ENCODE measurements at places on chromosomes 12 and 14.
A peak's percentile ranks its signal among the peaks of the same experiment; 100 is the strongest.

DNA sequence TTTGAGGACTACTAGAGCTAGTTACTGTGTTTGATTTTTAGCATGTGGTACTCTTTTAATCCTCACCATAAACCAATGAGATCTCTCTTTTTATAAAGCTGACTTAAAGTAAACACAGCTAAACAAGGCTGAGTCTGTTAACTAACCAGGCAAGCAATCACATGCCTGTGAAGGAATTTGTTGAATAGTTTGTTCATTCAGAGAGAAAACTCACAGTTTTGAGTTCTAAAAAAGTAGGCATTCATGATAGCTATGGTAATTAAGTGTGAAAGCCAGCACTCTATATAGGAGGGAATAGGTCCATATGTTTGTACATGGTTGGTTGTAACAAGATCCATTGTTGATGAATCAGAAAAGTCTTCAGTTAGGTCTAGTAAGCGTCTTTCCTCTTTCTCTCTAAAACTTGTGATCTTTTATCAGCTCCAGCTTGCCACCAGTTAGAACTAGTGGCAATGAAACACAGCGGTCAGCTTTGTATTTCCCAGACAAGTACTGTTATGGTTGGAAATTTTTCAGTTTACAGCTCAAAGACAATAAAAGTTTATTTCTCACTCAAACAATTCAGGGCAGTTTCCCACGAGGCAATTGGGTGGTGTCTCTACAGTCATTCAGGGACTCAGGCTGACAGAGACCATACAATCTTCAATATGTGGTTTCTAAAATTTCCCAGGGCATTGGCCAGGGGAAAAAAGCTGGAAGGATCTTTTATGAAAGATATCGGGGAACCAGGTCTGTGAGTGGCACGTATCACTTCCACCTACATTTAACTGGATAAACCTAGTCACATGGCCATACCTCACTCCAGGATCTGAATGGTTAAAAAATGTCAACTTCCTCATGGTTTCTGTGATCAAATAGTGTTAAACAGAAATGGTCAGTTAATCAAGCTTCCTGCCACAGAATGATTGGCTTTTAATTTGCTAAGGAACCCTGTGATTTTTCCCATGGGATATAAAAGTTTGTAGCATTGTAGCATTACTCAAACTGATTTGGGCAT is 203.1 kb downstream of the KIF21A start:
- no peak for DNase-seq

- no peak for DNase-seq
These were observed 811.4 kb upstream of the TMEM132C start for GRCh38 chr12:127455347-127456265.

DNA sequence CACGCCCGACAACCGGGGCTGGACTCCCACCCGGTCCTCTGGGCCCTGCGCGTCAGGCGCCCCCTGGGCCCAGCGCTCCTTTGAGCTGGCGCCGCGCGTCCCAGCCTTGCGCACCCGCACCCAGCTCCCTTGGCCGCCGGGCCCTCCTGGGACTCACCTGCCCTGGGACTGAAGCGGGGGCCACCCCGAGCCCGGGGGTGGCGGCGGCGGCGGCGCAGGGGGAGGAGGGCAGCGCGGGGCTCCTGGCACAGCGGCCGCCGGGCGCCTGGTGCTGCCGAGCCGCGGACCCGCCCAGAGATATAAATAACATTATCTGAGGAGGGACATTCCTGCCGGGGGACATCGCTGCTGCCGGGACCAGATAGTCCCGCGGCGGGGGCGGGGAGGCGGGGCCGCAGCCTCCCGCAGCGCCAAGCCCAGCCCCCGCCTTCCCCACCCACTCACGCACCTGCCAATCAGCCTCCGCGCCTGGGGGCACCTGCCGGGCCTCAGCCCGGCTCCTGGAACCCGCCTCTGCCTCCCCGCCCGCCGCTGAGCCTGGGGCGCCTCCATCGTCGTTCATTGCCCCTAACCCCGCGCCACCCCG is at the start of gene SPTB:
Gene SPTB (minus strand): TSS at position 273 of the 586 bp plus-strand sequence. CDS start 56,813 bp downstream, outside the sequence.
- DNase-seq, result peak; percentile 52

DNA sequence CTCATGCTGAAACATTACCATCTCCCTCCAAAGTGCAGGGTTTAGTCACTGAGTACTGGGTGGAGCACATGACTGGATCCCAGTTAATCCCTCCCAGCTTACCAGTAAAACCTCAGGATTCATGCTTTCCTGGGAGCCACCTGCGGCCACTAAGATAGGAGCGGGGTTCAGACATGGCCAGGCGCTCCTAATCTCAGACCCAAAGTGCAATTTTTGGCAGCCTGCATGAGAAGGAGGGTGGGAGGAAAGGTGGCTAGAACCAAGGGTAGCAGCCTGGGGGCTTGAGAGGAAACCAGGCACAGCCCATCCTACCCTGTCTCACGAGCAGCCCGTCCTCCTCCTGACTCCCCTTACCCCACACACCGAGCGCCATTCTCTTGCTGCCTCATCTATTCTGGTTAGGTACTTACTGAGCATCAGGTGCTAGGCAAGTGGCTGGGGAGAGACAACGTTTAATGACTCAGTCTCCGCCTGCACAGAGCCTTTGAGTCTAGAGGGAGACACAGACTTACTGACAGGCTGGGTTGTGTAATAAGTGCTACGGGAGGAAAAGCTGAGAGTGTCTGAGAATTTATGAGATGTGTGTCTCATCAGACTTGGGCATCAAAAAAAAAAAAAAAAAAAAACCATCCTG is 9.9 kb downstream of the GPRC5A start:
- no peak for DNase-seq

DNA sequence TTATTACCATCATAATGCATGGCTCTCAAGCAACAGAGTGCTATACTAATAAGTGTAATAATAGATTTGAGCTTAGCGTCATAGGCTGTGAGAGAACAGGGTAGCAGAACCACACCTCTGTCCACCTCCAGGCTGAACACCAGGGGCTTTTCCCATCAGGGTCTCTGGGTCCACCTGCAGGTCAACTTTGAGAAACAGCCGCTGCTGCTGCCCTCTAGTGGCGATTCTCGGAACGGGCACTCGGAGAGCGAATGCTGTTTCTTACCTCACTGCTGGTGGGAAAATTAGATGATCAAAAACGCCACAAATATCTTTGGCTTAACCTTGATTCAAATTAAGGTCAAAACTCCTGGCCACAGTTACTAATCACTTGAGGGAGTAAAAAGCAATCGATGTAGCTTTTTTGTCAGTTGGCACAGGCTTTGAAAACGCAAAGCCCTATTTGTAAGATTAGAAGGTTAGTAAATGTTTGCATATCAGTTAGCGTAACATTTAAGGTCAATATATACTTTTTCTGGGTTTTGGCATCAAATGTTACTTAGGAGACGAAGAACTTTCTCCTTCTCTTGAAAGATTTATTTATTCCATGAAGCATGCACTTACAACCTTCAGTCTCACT is 127.9 kb upstream of the TMEM132D start:
- peak; percentile 40 for DNase-seq

- DNase-seq, result no peak
These were observed 6.2 kb upstream of the CGRRF1 start for GRCh38 chr14:54503486-54503885.

DNA sequence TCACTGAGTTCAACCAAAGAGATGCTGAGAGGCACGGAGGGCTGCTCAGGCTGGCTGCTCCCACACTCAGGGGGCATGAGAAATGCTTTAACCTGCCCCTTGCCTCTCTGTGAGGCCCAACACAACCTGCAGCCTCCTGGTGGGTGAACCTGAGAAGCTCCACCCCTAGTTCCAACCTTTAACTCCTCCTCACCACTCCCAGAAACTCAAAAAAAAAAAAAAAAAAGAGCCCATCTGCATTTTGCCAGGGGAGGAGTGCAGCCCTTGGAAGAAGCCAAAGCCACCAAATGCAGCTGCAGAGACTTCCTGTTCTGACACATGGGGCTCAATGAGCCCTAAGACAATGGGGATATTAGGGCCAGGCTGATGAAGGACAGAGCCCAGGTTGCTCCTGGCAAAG is 8.9 kb downstream of the KRT4 start:
- DNase-seq, result no peak

- no peak for DNase-seq
These were observed 93.4 kb upstream of the NCOR2 start for GRCh38 chr12:124660851-124661250.

DNA sequence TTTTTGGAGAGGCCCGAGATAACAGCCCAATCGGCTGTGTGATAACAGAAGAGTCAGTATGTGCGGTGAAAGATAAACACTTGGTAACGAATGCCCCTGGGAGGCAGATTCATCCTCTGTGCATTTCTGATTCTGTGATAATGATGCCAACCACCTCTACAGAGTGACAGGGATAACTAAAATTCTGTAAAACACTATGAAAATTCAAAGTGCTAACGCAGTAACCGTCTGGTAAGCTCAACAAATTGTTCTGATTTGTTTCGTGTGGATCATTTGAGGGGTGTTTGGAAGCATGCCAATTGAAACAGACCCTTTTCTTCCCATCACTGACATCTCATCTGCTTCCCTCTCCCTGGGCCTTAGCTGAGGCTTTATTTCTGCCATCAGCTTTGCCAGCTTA is 76.3 kb downstream of the ESR2 start:
- DNase-seq, result no peak

- DNase-seq, result peak; percentile 40
These were observed 1.2 kb downstream of the PRMT8 start for GRCh38 chr12:3491938-3492792.

DNA sequence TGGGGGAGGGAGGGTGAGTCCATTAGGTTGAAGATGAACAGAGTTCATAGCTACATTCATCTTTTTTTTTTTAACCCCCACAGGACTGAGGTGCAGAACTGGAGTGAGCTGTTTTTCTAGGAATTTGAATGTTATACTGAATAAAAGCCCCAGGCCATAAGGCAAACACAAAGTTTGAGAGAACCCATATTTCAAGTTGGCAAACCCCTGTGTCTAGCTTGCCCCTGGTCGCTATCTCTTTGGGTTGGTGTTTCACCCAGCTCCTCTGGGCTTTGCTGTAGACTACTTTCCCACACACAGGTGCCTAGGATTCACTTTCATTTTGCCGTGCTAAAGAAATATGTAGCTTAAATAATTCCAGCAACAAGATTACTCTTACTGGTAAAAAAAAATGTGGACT is 5.2 kb upstream of the LMO3 start:
- no peak for DNase-seq

DNA sequence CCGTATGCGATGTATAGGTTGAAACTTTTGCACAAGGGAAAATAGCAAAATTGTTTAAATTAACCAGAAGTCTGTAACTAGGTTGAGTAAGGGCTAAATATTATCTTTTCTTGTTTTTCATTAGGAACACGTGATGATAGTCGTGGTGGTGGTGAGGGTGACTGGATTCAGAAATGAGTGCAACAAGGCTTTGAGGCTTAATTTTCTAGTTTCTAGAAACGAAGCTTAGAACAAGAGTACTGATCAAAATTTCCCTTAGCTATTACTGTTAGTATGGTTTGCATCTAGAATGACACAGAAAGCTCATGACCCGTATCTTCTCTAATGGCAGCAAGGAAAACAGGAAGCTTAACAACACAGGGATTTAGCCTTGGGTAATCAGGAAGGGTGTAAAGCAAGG is 7.0 kb downstream of the SLIRP start:
- no peak for DNase-seq

- DNase-seq, result no peak
These were observed 515.1 kb downstream of the RPL10L start for GRCh38 chr14:46136456-46136855.

- DNase-seq, result no peak
These were observed 121.7 kb downstream of the RALGAPA1 start for GRCh38 chr14:35687335-35687939.

DNA sequence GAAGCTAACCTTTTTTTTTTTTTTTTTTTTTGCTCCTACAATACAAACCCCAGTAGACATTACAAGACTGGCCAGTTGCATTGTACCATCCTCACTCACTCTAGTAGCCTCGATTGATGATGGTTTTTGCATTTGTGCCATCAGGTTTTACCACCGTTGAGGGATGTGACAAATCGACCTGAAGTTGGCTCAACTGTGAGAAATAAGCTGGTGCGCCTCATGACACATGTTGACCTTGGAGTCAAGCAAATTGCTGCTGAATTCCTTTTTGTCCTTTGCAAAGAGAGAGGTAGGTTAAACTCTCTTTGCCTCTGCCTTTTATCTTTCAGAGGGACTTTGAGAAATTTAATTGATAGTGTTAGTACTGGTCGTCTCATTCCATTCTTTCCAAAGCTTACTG is 76.8 kb downstream of the RIC8B start:
- DNase-seq, result no peak

GRCh38 chr12:26711569-26711968 is 121.4 kb downstream of the ITPR2 start:
- DNase-seq, result no peak

DNA sequence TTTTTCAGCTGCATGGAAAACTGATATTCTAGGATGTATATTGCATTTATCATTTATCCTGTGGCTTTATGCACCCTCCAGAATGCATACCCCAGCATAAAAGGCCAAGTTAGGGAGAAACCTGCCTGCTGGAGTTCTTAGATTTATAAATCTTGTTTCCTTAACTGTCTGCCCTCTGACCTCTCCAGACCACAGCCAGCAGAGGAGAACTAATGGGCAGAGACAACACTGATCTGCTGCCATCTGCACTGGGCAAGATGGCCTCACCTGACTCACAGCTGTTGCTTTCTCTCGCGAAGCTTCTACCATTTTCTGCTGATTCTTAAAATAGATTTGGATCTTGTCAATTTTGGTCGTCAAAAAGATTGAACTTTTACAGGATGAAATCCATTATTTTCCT is 65.8 kb downstream of the PPP2R5C start:
- DNase-seq, result no peak

GRCh38 chr12:132563911-132564310 is 46.5 kb downstream of the LRCOL1 start:
- no peak for DNase-seq

- DNase-seq, result no peak
These were observed 1.9 kb downstream of the LMO3 start for GRCh38 chr12:16603916-16604575.

- DNase-seq, result no peak
These were observed 200.7 kb downstream of the C12orf50 start for GRCh38 chr12:87828382-87828973.

- DNase-seq, result no peak
These were observed 169.9 kb upstream of the LHX5 start for GRCh38 chr12:113641426-113642030.

DNA sequence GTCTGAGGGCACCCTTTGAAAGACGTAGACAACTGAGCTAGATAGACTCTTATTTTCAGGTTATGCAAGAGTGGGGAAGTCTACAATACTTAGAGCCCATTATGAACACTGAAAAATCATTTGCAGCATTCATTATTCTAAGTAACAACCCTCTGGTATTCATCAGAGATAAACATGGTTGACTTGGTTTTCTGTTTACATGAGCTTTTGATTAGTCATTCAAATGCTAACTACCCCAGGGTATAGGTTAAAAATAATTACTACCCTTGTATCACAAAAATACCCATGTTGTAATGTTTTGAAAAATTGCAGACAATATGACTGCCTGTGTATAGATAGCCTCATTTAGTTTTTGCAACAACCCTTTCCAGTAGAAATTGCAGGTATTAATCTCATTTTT is 78.5 kb downstream of the PPFIBP1 start:
- no peak for DNase-seq
